Stimulated activated CD4-positive, alpha-beta T cell treated with anti-CD3 and anti-CD28 coated beads, Interleukin-15, amount 100 ng/mL, for 1 hour (primary cell): ENCODE measurements at places on chromosomes 2 and 18.

- no peak for DNase-seq
These were observed 199.2 kb downstream of the ICOS start for GRCh38 chr2:204135752-204136151.

GRCh38 chr2:162159446-162159845, 7.4 kb upstream of the GCG start:
- no peak for DNase-seq

- no peak for DNase-seq
These were observed 48.1 kb upstream of the CRIM1 start for GRCh38 chr2:36307441-36307840.

- no peak for DNase-seq
These were observed 59.1 kb upstream of the PXDN start for GRCh38 chr2:1803217-1804110.

- no peak for DNase-seq
These were observed 154.2 kb downstream of the ATAD2B start for GRCh38 chr2:23772684-23773083.

- no peak for DNase-seq
These were observed 102.3 kb downstream of the ZBTB7C start for GRCh38 chr18:48306838-48307237.

DNA sequence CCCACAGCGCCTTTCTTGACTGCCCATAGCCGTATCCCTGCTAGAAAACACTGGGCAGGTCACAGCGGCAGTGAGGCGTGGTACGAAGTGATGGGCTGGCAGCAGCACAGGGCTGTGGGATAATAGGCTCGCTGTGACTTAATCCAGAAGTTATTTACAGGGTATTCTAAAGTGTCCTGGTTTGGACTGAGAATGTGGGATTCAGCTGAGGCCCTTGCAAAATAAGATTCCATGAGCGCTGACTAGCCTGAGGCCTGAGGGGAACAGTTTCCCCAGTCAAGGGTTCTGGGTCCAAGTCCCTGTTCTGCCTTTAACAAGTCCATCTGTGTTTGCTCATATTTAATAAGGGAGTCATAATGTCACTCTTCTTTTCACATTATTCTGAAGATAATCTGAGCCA, 34.6 kb downstream of the SETBP1 start:
- no peak for DNase-seq

DNA sequence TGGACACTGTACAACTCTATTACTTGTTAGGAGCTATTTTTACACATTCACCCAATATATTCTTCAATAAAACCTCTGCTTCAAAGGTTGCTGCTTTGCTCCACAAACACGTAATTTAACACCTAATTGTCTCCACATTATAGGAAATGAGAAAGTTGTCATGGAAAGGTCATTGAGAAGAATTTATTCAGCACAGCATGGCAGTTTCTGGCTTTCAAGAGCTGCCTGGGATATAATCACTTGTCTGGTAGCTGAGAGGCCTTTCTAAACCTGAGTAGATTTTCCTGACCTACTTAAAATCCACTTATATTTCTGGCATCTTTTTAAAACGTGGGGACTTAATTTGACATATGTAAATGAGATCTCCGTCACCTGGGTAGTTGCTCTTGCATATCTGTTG, 216.1 kb downstream of the ZNF804A start:
- DNase-seq: no peak

GRCh38 chr2:31996571-31997150, 14.1 kb downstream of the MEMO1 start:
- DNase-seq: no peak

GRCh38 chr2:5285872-5286769, 406.1 kb upstream of the SOX11 start:
- DNase-seq: no peak

- DNase-seq: no peak
These were observed 293.1 kb upstream of the ERBB4 start for GRCh38 chr2:212831671-212832199.

- DNase-seq: no peak
These were observed 556.3 kb downstream of the NUP35 start for GRCh38 chr2:183680573-183680972.

DNA sequence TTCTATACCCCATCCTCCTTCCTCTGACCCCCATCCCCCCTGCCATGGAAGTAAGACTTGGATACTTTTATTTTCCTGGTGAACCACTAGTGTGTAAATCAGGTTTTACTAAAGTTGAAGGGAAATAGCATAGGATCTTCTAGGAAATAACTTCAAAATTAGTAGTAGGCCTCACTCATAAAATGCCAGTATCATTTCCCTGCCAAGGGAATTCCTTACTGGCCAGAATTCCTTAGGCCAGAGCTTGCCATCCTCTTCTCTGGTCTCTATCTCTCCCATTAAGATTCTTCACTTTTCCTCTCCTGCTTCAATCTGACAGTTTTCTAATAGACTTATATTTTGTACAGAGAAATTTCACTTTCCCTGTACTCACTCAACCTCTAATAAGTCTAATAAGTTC, 322.8 kb upstream of the TANK start:
- no peak for DNase-seq

DNA sequence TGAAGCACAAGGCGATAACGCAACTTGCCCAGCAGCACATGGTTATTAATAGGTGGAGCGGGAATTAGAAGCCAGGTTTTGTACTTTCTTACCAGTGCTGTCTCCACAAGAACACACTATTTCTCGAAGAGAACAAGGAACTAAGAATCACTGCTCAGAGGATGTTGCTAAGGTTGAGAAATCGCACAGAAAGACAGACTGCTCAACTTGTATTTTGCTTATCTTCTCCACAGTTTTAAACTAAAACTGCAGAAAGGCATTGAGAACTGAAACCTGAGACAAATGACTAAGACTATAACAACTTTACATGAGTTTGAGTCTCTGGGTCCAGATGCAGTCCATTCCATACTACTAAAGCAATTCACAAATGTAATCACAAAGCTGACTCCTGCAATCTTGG, 6.2 kb downstream of the PRKD3 start:
- no peak for DNase-seq

DNA sequence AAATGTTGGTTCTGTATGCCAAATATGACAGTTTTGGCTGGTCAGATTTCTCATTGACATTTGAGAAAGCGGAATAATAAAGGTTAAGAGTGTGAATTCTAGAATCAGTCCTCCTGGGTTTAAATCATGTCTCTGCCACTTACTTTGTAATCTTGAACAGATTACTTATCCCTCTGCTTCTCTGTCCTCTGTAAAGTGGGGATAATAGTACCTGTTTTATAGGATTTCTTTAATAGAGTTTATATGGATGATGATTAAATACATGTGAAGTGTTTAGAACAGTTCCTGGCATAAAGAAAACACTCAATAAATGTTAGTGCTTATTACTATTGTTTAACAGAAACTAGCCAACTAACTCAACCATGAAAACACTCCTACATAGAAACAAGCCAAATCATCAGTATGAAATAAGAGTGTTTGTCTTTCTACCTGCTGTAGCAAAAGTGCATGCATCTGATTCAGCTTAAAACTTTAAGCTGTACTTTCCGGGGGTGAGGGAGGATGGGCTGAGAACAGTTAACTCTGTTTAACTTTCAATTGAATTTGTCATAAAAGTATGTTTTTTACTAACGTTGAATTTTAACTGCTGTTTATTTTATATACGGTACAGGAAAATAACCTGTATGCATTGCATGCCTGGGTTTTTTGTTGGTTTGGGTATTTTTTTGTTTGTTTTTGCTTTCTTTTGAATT, 6.8 kb downstream of the HTR2B start:
- no peak for DNase-seq

- no peak for DNase-seq
These were observed 239.9 kb downstream of the DSEL start for GRCh38 chr18:67276638-67277037.

GRCh38 chr18:23095463-23095862, 39.8 kb upstream of the CABLES1 start:
- DNase-seq: no peak

GRCh38 chr2:169095621-169096105, 26.3 kb downstream of the DHRS9 start:
- DNase-seq: no peak

DNA sequence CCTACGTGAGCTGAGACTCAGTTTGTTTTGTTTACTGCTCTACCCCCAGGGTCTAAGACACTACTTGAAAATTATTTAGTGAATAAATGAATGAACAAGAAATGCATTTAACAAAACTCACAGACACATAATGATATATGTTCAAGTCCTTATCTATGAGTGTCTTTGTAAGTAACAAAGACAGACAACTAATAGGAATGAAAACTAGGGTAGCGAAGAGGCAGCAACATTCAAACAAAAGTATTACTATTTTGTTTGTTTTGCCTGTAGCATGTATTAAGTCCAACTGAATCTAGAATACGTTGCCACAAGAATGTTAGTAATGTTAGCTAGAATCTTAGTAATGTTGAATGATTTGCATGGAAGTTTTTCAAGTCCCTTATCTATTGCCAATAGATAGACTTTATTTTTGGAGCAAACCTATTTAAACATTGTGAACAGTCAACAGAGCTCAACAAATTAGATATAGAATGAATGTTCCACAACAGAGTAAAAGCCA, 144.8 kb upstream of the VWC2L start:
- no peak for DNase-seq

GRCh38 chr2:237629739-237630138, 2.4 kb downstream of the LRRFIP1 start:
- DNase-seq: no peak

- DNase-seq: no peak
These were observed 66.8 kb upstream of the DNER start for GRCh38 chr2:229780856-229781773.

- DNase-seq: no peak
These were observed 135.8 kb upstream of the FN1 start for GRCh38 chr2:215571689-215572088.
